Colonic mucosa (tissue), 4 donors: ENCODE measurements at places on chromosomes 11 and 22.

DNA sequence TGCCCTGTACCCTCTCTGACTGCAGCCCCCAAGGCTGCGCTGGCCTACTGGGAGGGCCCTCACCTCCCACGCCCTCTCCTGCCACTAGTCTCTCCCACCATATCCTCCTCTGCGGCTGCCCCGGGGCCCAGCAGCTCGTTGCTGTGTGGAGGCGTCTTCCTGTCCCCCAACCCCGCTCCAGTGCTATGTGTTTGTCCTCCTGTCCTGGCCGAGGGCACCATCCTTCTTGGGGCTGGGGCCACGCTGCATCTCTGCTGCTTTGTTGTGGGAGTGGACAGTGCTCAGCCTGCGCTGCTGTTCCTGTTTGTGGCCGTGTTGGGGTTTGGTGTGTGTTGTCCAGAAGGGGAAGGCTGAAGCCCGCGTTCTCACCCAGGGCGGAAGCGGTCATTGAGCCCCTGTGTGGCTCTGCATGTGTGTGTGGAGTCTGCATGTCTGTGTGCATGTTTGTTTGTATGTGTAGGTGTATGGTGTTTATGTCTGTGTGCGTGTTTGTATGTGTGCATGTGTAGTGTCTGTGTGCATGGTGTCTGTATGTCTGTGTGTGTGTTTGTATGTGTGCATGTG, 15.7 kb downstream of the TPCN2 start:
- DNase-seq, result no peak

DNA sequence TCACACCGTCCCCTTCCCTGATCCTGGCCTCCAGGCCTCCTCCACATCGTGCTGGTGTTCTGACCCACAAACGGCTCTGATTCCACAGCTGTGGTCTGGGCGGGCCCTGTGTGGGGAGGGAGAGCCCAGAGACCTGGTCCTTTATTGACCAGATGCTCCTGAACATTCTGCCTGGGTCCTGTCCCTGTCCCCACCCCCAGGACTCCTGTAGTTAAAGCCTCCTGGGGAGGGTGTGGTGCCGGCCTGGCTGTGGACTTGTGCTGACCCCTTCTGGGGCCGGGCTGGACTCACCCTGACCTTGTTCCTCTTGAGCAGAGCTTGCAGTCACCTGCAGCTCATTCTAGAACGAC, 128.7 kb downstream of the CTTN start:
- no peak for DNase-seq

DNA sequence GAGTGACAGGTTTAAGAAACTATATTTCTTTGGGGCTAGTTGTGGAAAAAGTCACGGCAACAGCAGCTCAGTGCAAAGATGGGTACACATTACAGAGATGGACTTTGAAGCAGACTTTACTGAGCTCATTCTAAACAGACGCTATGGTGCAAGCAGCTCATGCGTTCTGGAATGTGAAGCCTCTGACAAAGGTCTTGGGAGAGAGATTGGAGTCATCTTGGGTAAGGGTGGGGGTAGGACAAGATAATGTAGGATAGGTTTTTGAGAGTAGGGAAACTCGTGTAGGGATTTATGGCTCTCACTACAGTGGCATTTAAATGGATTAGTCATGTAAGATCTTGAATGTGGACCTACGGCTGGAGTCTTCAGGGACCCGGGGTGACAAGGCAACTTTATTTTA, 36.2 kb upstream of the CLMP start:
- DNase-seq, result no peak

DNA sequence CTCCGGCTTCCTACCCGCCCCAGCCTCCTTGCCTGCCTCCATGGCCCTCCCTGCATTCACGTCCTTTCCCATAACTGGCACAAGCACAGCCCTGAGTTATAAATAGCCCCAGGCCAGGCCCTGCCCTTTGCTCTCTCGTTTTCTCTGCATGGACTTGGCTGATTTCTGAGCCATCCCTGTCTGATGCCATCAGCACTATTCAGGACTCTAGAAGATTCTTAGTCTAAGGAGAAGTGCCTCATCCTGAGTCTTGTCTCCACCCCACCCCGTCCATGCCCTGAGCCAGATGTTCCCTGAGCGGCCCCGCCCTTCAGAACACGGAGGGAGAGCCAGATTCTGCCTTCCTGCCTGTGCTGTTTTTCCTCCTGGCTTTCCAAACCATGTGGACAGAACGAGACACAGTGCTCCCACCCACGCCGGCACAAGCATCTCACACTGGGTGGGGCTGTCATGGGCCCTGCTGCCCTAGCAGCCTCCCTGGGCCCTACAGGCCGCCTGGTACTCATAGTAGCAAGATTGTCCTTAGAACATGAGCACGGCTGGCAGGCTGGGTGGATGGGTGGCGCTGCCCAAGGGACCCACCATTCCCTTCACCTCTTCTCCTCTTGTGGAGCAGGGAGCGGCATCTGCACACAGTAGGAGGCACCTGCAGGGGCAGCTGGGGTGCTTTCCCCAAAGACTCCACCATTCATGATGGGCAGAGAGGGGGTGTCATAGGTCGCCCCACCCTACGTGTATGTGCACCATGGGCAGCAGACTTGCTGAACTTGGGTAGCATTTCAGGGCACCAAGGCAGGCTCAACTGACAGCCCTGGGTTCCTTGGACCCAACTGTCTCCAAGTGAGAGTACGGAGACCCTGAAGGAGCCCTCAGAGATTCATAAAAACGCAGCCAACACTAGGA, 76.9 kb downstream of the BCR start:
- peak; percentile 74 for DNase-seq

DNA sequence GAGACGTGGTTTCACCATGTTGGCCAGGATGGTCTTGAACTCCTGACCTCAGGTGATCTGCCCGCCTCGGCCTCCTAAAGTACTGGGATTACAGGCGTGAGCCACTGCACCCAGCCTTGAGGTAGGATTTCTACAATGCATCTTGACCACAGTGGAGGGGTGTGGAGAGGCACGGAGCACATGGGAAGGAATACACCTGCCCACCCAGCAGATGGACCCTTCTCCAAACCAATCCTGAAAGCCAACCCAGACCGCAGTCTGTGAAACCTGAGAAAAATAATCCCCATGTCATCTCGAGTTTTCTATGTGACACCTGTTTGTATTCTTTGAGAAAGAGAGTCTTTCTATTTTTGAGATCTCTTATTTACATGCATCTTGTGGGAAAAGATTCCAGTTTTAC, 32.5 kb downstream of the LGR4 start:
- no peak for DNase-seq

- no peak for DNase-seq
These were observed 25.5 kb downstream of the NAV2 start for GRCh38 chr11:19738124-19738523.

DNA sequence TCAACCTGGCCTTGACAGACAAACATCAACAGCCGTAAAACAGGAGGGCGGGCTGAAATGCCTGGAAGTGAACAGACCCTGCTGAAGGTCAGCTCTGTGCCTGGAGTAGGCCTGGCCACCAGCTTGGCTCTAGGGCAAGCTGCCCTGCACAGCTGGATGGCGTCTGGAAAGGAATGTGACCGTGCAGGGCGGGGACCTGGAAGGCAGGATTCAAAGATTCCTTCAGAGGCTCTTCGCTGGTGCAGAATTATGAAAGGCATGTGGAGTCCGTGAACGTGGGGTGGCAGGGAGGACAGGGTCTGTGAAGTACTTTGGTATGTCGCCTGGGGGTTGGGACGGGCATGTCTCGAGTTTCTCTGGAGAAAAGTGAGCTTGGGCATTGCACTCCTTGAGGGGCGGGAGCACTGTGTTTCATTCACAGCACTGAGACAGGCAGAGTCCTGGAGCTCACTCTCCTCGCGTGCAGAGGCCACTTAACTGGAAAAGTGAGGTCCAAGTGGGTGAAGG, 1.5 kb downstream of the EHD1 start:
- peak; percentile 65 for DNase-seq

DNA sequence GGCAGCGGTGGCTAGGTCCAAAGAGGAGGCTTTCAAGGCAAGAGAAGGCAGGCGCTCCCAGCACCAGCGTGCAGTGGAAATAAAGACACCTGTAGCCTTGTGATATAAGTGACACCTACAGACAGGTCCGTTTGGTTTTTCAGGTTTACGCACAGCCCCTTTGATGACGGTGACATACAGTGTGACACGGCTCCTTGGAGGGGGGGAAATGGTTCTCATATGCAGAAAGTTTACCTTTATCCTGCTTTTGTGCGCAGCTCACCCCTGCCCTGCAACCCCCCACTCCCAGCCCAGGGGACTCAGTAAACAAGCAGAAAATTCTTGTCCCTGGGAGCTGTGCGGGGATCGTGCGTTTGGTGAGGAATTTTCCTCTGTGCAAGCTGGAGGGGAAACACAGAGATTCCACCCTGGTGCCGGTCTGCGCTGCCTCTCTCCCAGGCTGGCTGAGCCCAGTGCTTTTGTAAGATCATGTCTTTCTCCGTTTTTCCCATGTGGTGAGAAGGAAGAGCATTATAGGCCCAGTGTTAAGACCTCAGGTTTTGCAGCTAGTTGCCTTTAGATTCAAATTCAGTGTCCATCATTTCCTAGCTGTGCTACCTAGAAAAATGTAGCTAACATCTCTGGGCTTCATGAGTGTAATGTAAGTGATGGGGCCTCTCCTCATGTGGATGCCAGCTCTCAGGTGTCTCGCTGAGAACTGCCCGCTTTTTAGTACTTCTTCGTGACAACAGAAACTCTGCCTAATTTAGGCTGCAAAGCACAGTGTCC, at the start of gene ELF5:
Gene ELF5 (minus strand): TSS at position 113 of the 768 bp plus-strand sequence. CDS start 8,045 bp downstream, outside the sequence.
- DNase-seq, result no peak

DNA sequence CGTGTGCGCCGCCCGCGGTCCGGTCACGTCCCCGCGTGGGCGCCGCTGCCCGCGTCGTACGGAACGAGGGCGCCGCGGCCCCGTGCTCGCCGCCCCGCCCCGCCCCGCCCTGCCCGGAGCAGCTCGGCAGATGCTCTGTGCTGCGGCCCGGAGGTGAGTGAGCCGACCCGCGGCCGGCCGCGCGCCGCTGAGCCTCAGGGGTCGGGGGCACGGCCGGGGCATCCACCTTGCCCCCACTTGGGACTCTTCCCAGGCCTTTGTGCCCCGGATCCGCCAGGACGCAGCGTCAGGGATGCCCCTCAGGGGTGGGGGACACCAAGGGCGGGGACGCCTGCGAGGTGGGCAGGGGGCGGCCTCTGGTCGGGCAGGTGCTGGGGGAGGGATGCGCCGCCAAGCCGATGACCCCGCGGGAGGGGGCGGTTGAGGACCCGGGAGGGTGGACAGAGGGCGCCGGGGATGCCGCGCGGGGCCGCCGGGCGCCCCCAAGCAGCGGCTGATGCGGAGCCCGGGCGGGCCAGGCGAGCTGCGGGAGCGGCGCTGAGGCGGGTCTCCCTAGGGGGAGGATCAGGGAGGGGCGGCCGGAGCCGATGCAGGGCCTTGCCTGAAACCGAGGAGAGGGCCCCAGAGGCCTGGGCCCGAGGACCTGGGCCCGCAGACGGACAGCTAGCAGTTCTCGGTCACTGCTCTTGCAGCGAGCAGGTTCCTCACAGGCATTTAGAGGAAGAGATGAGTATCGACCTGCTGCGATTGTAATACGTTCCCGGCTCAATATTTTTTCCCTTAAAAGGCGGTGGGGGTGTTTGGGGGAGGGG, at the start of gene GNAZ:
Gene GNAZ (plus strand): TSS at position 102 of the 812 bp plus-strand sequence. CDS start 25,177 bp downstream, outside the sequence.
- no peak for DNase-seq

GRCh38 chr11:71332447-71332846, 80.1 kb upstream of the SHANK2 start:
- no peak for DNase-seq

- no peak for DNase-seq
These were observed 118.5 kb upstream of the GRIA4 start for GRCh38 chr11:105491394-105491793.

DNA sequence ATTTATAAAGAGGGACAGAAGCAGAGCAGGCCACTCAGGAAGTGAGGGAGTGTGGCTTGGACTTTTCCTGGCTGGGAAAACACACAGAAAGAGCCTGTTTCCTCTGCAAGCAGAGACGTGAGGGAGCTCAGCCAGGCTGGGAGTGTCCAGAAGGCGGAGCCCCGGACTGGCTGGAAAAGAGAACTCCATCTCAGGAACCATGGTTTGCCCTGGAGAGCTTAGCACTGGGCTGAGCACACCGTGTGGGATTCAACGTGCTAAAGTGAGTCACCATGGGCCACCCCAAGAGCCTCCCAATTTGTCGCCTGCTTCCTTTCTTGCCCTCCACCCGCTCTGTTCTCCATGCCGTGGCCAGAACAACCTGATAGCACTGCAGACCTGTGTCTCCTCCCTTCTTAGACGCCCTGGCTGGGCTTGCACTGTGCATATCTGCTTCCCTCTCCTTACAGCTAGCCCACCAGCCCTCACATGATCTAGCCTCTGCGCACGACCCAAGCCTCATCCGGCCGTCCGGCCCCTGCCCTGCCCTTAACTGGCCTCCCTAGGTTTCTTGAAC, 51.8 kb downstream of the GALNT18 start:
- peak; percentile 45 for DNase-seq

GRCh38 chr11:846496-847098, 3.9 kb downstream of the TSPAN4 start:
- DNase-seq, result no peak

DNA sequence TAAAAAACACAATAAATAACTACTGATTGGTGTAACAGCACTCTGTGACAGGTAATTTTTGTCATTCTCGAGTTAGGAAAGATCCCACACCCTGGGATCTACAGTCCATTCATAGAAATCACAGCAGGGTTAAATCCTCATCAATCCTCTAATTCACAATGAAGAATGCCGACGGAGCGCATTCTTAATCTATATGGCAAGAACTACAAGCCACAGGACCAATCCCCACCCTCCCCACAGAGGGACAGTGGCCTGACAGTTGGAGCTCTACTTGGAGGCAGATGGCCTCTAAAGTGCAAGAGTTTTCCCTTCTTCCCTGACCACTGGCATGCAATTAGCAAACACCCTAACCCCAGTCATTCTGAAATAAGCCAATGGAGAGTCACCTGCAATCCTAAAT, 34.2 kb downstream of the TCF20 start:
- no peak for DNase-seq

DNA sequence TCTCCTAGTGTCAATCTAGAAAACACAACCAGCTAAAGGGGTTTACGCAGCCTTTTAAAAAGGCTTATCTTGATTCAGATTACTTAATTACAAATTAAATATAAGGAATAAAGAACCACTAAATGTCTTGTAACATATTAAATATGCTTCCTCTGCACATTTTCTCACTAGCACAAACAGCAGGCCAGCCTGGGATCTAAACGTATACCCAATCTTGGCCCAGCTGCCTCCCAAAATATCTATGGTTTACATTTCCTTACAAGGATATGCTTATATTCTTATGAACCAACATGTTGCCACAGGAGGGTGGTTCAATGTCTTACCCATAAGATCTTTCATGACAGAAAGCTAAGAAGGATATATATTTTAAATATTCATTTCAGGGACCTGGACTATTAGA, 7.7 kb downstream of the LGR4 start:
- no peak for DNase-seq

DNA sequence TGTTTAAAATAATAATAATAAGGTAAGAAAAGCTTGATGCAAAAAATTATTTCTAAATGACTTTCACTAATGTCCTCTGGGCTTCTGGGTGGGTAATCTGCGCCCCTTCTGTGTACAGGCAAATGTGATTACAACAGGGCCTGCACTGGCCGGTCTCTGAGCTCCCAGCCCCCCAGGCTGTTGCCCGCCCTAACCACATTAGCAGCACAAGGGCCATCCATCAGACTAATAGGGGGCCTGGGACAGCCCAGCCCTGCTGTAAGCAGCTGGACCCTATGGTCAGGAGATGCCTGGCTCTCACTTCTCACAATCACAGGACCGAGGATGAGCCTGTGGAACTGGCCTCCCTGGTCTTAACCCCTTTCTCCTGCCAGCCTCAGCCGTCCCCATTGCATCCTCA, 388.4 kb downstream of the BUD13 start:
- no peak for DNase-seq
